Stimulated activated CD4-positive, alpha-beta T cell treated with anti-CD3 and anti-CD28 coated beads, Interleukin-15, amount 100 ng/mL, for 1 hour (primary cell): ENCODE measurements at places on chromosomes 6 and 20.

DNA sequence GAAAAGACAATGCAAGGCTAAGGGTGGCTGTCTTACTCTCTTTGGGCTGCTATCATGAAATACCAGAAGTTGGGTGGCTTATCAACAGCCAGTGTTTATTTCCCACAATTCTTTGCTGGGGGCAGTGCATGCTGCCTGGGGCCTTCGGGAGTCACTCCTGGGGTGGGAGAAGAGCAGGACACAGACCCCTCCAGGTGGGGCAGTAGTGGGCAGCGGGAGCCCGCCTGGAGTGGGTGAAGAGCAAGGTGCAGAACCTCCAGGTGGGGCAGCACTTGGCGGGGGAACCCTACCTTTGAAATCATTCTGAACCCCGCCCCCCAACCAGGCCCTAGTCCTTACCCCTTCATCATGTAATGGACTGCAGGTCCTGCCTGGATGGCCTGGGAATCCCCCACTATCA is 69.6 kb upstream of the THBS2 start:
- no peak for DNase-seq

GRCh38 chr6:16279243-16279642 is 40.9 kb downstream of the GMPR start:
- no peak for DNase-seq

GRCh38 chr6:135267085-135267484 is 86.0 kb downstream of the MYB start:
- DNase-seq = no peak

DNA sequence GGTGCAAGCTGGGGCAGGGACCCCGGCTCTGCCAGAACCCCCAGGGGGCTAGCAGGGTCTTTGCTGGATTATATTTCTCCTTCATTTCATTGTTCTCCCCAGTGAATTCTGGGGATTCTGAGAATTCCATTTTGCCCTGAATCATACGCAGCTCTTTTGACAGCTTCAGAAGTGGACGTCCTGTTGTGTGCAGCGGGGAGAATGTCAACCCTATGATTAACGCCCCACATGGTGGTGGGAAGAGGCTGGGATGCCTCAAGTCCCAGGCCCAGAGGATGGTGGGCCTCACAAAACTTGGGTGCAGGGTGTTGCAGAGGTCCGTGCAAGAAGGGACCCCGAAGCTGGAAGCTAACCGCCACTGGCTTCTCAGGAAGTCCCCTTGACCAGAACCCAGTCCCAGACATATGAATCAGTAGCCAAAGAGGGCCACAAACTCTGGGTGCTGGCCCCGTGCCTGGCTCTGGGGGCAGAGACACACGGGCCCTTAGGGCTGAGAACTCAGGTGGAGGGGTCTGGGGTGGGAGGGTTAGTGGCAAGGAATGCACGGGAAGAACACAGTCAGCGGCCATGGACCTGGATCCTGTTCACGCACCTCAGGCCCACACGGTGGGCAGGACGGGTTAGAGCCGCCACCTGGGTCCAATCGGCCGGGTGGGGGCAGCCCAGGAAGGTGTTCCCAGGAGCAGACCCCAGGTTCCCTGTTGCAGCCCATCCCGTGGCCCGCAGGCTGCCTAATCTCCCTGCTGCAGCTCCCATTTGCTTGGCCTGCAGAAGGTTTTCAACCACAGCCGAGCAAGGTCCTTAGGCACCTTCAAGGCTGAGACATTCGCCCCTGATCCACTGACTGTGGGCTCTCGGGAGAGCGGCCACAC is 51.2 kb downstream of the YTHDF1 start:
- DNase-seq = no peak

DNA sequence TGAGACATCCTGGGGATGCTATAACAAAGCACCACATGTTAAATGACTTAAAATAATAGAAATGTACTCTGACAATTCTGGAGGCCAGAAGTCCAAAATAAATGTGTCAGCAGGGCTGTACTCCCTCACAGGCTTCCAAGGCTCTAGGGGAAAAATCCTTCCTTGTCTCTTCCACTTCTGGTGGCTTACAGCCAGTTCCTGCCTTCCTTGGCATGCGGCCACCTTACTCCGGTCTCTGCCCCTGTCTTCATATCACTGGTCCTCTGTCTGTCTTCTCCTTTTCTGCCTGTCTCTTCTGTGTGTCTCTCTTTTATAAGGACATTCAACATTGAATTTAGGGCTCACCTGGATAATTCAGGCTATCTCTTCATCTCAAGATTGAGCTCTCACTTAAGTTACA is 155.3 kb upstream of the SYNCRIP start:
- no peak for DNase-seq

DNA sequence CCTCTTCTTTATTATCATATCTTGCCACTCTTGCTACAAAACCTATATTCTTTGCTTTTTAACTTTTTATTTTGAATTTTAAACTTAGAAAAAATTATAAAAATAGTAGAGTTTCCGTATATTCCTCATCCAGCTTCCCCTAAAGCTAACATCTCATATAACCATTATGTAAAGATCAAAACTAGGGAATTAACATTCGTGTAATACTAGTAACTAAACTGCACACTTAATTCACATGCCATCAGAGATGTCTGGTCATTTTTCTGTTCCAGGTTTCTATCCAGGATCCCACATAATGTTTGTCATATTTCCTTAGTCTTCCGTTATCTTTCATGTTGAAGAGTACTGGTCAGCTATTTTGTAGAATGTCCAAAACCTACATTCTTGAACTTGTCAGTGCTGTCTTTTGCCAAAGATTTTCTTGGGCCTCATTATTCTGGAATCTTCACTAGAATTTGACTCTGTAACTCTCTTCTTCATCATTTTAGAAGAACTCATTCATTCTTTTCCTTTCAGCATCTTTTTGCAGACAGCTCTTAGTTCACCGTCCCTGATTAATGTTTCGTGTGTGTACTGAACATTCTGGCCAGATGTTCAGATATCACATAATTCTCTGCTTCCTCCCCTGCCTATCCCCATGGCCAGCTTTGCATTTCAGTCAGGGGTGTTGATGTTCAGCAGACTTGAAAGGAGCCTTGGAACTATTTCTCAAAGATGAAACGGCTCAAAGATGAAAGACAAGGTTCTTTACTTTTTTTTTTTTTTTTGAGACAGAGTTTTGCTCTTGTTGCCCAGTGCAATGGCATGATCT is 9.4 kb downstream of the CTNNBL1 start:
- no peak for DNase-seq

DNA sequence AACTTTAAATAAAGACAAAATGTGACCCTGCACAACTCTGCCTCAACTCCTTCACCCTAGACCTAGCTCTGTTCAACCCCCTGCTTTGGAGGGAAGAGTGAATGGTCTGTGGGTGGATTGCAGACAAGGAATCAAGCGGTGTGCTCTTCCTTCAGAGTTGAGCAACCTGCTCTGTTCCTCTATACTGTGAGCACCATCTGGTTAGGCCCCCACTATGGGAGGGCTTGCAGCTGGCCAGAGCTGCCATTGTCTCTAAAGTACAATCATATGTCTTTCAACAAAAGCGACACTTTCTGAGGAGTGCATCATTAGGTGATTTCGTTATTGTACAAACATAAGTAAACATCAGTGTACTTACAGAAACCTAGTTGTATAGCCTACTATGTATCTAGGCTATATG is 406.1 kb upstream of the MARCKS start:
- no peak for DNase-seq

GRCh38 chr20:32526541-32526940 is 58.6 kb downstream of the NOL4L start:
- DNase-seq = no peak

- DNase-seq = no peak
These were observed 64.8 kb upstream of the TMEM30A start for GRCh38 chr6:75349262-75349984.

- DNase-seq = no peak
These were observed 64.4 kb upstream of the KCNG1 start for GRCh38 chr20:51087266-51087665.

DNA sequence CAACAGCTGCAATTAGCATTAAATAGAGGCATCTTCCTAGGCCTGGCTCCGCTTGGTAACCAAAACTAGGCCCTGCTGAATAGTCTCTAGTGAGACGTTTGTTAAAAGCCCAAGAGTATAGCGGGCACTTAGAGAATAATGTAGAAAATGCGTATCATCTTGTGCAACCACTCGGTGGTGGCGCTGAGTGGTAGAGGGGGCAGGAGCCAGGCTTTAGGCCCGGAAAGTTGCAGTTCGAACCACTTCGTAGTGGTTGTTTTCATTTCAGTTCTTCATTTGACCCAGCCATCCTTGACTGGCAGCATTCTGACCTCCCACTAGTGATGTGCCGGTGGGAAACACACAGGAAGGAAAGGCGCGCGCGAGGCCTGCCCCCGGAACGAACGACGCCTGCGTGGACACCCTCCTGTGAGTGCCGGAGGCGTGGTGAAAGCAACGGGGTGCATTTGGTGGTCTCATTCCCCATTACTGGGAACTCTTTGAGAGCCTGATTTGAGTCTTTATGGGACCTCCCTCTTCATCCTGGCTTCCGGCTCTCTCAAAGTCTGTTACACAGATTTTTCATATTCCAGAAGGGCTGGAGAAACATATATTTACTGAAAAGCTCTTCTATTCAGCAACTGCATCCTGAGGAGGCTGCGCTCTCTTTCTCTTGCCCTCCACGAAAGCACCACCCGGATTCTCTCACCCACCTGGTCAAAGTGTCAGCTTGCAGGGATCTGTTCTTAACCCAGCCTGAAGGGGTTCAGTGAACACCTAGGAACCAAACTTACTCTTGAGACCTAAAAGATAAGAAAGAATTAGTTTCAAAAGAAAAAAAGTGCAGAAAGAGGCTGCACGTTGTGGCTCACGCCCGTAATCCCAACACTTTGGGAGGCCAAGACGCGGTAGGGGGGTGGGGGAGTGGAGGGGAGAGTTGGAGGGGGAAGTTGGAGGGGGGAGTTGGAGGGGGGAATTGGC is 18.2 kb downstream of the GPX5 start:
- no peak for DNase-seq

DNA sequence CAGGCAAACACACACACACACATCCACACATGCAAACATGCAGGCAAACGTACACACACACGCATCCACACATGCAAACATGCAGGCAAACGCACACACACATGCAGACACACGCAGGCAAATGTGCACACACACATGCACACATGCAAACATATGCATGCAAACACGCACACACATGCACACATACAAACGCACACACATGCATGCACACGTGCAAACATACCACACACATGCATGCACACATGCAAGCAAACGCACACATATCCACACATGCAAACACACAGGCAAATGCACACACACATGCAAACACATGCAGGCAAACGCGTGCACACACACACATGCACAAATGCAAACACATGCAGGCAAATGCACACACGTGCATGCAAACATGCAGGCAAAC is 46.9 kb upstream of the RIN2 start:
- no peak for DNase-seq
